Small intestine (tissue), 16 donors: ENCODE measurements at places on chromosomes 7 and 10.
A peak's percentile ranks its signal among the peaks of the same experiment; 100 is the strongest.

- DNase-seq: no peak
These were observed 26.2 kb downstream of the ADAM22 start for GRCh38 chr7:87960239-87960638.

DNA sequence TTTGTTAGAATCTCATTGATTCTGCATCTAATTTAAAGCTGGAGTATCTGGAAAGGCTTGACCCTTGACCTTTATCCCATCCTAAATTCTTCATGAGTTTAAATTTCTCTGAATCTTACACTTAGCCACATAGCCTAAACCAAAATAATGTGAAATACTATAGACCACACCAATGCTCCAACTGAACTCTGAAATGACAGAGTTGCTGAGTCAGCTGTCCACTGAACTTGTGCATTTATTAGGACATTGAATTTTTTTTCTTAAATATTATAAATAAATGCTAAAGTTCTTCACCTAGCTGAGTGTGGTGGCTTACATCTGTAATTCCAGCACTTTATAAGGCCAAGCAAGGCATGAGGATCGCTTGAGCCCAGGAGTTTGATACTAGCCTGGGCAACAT, 390.9 kb upstream of the PFKP start:
- no peak for DNase-seq

DNA sequence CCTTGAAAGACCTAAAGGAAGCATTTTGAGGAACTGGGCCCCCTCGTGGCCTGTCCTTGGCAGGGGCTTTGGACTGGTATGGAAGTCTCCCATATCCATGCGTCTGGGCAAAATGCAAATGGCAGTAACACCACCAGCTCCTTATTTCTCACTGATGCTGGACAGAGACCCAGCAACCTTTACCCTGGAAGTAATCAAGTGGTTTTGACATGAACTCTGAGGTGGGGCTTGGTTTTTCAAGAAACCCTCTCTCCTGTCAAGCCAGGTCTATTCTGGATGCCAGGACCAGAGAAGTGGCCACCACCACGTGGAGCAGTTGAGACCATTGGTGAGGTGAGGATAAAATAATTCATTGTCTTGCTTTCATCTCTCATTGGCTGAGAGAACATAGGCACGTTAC, 84.4 kb downstream of the OTUD1 start:
- no peak for DNase-seq

DNA sequence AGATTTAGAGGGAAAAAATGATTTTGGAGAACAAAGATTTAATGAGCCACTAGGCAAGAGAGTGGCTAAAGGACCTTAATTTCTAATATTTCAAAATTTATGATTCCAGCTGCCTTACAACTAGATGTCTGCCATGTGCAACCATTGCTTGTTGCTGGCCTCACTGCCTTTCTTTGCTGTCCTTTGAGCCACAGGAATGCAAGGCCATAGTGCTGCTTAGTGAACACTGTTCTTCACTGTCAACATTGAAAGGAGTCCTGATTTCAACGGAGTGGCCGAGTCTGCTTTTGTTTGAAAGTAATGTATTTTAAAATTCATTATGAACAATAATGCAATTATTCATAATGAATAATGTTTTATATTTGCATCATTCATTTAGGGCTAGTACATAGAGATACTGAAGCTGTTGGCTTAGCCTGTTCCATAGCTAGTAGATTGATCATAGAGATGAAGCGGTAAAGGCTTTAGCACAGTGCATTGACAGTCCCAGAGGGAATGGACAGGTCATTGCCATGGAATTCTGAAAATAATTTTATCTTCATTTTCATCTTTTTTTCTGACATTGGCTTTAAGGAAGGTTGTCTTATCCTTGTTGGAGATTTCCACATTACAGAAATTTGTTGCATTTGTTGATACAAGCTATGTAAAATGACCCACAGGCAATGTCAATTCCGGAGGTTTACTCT, 544.1 kb downstream of the AUTS2 start:
- DNase-seq: no peak

DNA sequence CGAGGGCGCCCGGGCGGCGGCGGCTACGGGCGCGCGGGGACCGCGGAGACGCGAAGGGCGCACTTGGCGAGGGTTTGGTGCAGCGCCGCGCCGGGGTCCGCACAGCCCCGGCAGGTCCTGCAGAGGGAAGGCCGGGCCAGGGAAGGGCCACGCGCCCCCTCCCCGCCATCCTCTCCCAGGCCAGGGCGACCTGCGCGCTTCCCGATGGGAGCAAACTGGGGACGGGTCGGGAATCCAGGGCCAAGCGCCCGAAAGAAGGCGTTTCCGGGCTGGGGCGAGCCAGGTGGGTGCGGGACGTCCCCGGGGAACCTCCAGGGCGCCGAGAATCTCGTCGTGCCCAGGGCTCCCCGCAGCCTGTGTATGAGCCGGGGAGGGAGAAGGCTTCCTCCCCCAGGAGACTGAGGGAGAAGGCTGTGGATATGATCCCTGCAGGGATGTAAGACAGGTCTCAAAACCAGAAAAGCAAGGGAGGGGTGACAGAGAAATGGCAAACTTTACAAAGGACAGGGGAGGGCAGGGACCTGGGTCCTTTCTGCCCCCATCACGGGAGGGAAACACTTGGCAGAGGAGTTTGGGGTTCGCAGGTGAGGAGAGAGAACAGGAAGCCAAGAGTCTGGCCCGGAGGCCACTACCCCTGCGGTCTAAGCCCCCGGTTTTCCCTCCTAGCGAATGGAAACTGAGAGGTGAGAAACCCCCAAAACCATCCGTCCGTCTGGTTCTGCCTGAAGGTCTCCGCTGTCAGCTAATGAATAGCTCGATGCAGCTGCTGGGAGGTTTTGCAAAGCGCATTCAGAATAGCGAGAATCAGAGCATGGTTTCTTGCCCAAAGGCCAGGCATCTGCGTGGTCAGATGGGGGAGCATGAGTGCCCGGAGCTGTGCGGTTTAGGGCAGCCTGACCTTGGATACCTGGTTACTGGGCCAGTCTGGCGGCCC, 674 bp downstream of the AMZ1 start:
- no peak for DNase-seq

- no peak for DNase-seq
These were observed 10.1 kb downstream of the KNDC1 start for GRCh38 chr10:133170092-133170491.

DNA sequence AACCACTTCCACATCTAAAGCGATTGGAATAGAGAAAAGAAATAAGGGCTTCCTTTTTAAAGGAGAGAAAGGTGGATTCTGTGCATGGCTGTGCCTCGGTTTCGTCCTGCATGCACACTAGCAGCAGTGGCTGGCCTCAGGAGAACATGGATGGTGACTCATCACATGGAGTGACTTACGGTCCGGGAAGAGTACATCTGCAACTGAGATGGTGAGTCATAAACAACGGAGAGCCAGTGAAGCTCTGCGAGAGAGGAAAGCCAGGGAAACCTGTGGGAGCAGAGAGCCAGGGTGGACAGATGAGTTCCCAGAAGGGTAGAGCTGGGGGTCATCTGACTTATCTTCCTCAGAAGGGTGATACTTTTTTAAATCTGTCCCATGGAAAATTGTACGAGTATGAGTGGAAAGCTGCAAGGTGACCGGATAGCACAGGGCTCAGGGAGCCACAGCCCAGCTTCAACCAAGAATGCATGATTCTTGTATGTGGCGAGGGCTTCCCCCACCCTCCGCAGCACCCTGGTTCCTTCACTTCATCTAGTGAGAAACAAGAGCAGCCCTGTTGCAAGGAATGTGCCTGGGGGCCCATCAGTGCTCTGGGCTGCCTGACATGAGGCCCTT, 259.1 kb downstream of the KLF6 start:
- DNase-seq: no peak

GRCh38 chr10:104804880-104805279, 163.8 kb downstream of the SORCS3 start:
- no peak for DNase-seq

DNA sequence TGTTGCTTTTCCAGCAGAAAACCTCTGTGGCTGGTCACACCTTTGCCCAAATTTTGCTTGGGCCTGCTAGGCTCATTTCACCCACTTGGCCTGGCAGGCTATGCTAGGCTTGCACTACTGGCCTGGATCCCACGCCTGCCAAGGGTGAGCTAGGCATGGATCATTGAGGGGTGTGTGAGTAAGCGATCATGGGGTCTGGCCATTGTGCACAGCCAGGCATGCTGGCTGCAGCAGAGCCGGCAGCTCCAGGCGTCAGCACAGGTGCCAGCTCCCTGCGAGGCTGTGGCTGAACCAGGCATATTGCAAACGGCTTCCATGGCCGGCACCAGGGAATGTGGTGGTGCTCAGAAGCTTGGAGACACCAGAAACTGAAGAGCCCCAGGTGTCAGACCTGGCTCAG, 19.2 kb downstream of the CFAP70 start:
- DNase-seq: no peak

DNA sequence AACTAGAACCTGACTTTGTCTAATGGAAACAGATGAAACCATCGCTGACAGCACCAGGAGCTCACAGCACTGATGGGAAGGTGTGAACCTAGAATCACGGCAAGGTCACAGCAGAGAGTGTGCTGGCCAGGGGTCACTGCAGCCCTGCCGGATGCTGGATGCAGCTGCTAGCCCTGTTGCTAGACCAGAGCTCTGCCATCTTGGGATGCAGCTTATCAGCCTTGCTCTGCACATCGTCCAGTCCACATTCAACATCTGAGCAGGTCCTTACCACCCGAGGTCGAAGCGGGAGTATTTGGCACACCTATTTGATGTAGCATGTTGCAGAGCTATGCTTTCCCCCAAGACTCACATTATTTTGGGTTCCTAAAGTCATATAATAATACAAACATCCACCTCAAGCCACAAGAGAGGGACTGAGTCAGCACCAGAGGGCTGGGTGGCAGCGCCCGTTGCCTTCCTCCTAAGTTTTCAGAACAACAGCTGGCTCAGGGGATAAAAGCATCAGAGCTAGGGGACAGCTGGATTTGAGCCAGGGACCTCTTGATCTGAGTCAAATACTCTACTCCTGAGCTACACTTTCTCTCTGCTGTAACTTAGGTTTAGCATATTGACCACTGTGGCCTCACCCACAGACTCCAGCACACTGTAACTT, 135.3 kb downstream of the ZNF467 start:
- DNase-seq: no peak

DNA sequence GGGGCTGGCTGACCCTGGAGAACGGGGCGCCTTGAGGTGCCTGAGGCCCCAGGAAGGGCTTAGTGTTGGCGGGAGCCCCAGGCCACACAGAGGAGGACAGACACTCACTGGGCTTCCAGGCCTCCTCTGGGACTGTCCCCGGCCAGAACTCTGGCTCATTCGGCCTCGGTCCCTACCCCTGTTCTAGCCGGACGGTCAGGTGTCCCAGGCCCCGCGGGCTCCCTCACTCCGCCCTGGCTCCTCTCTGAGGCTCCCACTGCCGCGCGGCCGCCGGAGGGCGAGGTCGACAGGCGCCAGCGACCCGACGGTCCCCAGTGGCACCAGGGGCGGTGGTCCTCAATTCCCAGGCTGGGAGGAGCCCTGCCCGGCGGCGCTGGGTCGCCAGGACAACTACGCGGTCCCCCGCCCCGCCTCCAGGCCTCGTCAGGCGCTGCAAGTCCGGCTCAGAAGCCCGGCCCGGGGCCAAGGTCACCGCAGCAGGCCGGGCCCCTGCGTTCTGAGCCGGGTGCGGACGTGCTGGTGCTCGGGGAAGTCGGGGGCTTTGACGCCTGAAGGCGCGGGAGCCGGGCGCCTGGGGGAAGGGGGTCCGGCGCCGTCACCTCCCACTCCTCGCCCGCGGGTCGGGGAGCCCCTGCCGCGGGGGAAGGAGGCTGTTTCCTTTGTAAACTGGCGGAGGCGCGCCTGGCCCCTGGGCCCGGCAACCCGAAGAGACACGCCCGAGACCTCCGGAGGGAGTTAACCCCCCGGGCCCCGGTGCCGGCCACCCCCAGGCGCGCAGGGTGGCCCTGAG, 1.1 kb upstream of the PWWP2B start:
- DNase-seq: peak; percentile 84

GRCh38 chr10:123774132-123774742, 108.1 kb downstream of the GPR26 start:
- no peak for DNase-seq

GRCh38 chr7:107768263-107768662, 24.3 kb downstream of the CBLL1 start:
- DNase-seq: no peak

- no peak for DNase-seq
These were observed 161.2 kb downstream of the PCLO start for GRCh38 chr7:83001362-83002040.

DNA sequence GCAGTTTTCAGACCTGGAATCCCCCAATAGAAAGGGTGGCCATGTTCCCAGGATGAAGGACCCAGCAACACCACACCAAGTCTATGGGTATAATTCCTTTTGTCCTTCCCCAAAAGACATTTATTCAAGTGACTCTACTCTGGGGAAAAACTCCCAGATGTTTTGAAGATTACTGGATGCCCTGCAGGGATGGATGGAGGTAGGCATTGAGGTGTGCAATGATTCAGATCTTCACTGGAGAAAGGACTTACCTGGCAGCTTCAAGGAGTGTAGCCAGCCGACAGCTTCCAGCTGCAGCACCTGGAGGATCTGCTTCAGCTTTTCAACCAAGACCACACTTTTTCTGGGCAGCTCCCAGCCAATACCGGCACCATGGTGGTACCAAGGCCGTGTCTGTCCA, 172.0 kb downstream of the BAMBI start:
- no peak for DNase-seq

DNA sequence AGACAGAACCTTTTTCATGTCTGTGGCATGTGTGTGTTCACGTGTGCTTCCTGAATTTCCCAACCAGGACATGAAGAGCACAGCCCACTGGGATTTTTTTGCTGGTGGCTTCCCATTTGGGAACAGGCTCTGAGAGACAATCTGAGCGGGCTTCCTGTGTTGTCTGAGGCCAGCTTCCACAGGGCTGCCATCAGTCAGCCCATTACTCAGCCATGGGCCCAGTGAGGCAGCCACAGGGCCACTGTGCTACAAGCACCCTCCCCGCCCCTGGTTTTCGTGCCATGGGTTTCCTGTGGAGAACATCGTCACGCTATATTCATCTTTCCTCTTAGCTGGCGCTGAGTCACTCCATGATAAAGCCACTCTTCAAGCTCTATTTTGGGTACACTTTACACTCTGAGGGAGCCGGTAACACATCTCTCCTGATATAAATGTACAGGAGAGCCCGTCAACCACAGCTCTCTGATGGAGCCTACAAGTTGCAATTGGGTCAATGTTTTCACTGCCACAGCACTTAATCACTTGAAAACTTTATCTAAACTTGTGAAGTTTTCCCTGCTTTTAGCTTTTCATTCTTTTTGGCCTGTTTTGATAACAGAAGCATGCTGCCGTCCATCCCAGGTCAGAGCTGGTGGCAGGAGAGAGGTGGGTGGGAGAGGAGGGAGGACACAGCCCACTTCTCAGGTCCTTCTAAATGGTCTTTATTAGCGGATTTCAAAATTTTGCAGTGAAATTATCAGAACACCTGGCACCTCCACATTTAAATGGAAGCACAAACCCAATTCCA, 96.9 kb downstream of the HIPK2 start:
- no peak for DNase-seq
